Central memory CD4-positive, alpha-beta T cell (primary cell): ENCODE measurements at places on chromosomes 16 and 17.

GRCh38 chr17:63775420-63775819 is 1.4 kb downstream of the DDX42 start:
- DNase-seq = no peak

DNA sequence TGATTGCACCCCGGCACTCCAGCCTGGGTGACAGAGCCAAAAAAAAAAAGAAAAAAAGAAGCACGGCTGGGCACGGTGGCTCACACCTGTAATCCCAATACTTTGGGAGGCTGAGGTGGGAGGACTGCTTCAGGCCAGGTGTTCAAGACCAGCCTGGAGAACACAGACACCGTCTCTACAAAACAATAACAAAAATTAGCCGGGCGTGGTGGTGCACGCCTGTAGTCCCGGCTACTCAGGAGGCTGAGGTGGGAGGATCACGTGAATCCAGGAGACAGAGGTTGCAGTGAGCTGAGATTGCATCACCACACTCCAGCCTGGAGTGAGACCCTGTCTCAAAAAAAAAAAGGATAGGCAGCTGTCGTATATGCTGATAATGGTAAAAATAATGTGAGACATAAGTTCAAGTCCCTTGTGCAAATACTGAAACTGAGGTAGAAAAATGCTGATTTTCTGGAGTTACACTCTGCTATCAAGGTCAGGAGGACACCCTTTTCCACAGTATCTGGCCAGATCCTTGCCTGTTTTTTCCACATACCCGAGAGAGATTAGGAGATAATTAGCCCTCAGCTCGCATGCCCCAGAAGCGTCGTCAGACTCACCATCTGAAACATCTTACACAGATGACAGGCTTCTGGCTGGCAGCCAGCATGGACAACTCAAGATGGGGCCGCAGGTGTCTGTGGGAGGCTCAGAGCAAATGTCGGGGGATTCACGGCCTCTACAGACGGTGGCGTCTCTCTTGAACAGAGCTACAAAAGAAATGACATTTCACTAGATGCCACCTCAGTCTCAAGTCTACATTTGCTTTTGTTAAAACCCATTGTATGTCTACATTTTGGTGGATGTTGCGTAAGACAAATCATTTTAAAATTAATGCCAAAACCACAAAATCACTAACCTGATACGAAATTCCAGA is 36.8 kb downstream of the WDR45B start:
- no peak for DNase-seq

DNA sequence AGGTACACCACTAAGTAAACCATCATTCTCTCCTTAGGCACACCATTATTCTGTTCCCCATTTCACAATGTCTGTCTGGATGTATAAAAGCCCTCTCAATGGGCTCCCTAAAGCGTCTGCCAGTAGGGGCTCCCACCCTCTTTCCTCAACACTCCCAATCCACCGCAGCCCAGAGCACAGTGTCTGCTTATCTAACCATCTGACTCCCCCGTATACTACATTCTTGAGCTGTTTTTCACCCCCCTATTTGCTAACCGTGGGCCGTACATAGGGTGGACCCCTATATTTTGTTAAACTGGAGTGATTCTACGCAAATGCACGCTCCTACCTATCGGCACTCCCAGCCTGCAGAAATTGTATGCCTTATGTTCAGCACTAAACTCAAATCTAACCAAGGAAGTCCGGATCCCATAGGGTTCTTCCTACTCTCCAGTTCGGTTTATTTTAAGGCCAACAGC is 685 bp upstream of the PSMD3 start:
- no peak for DNase-seq

GRCh38 chr17:61389670-61390478 is 9.8 kb upstream of the TBX2 start:
- no peak for DNase-seq
